A549 treated with dexamethasone at 1 μM for 4 hours (cell line): ENCODE measurements at places on chromosomes 11 and 22. TPM values are rescaled to one million over a fixed set of nuclear protein-coding genes. Genes with fewer than 3 reads are reported as not detected.

The SELENOO gene
- total RNA-seq: 11.4 to 19.2 TPM (median 17.8 TPM) in 5 replicates

The DCPS gene
- 18.5 to 20.7 TPM (median 19.2 TPM) in 5 replicates for total RNA-seq

The PKP3 gene
- 26.9 to 37.1 TPM (median 35.4 TPM) in 5 replicates for total RNA-seq

The MMP1 gene
- total RNA-seq: 0.50 to 1.3 TPM (median 0.93 TPM) in 5 replicates

The MS4A15 gene
- not detected in 5 replicates for total RNA-seq

The JRKL gene
- total RNA-seq: 5.0 to 6.8 TPM (median 6.3 TPM) in 5 replicates

The OR8A1 gene
- total RNA-seq: not detected in 5 replicates

The SBF2 gene
- total RNA-seq: 11.6 to 15.8 TPM (median 12.6 TPM) in 5 replicates

The CBX6 gene
- total RNA-seq: 21.0 to 32.5 TPM (median 30.6 TPM) in 5 replicates

The IGSF22 gene
- not detected in 5 replicates for total RNA-seq

The IGSF9B gene
- total RNA-seq: 1.7 to 3.7 TPM (median 3.2 TPM) in 5 replicates

The MS4A6E gene
- not detected in 5 replicates for total RNA-seq

The F2 gene
- total RNA-seq: 2.0 to 2.9 TPM (median 2.1 TPM) in 5 replicates

The NPAS4 gene
- total RNA-seq: 0.03 TPM in 1 of 5 replicates, not detected in the others

The RFPL1 gene
- not detected in 5 replicates for total RNA-seq

The RFPL2 gene
- total RNA-seq: 0.11 to 0.24 TPM (median 0.15 TPM) in 5 replicates

The ADM gene
- total RNA-seq: 89.2 to 149 TPM (median 102 TPM) in 5 replicates

The BLID gene
- not detected in 5 replicates for total RNA-seq

The PRG3 gene
- total RNA-seq: not detected in 5 replicates

The CCDC90B gene
- total RNA-seq: 62.3 to 66.5 TPM (median 62.6 TPM) in 5 replicates

The VWCE gene
- 0.28 to 0.90 TPM (median 0.54 TPM) in 5 replicates for total RNA-seq

The TRIM44 gene
- total RNA-seq: 14.3 to 29.3 TPM (median 26.5 TPM) in 5 replicates

The CECR2 gene
- 0.06 to 0.13 TPM (median 0.09 TPM) in 5 replicates for total RNA-seq

The NXPE4 gene
- not detected in 5 replicates for total RNA-seq

The OR5P2 gene
- total RNA-seq: not detected in 5 replicates

The OR5A2 gene
- not detected in 5 replicates for total RNA-seq

The RCOR2 gene
- total RNA-seq: 0.91 to 1.1 TPM (median 1.0 TPM) in 5 replicates

The APLNR gene
- total RNA-seq: 0.04 TPM in 1 of 5 replicates, not detected in the others

The MRE11 gene
- total RNA-seq: 14.3 to 18.4 TPM (median 17.9 TPM) in 5 replicates

The SCGB2A2 gene
- total RNA-seq: not detected in 5 replicates

The GRIK4 gene
- 0.02 to 0.06 TPM (median 0.03 TPM) in 4 of 5 replicates, not detected in the other for total RNA-seq

The TSPAN32 gene
- total RNA-seq: not detected in 5 replicates

The TRIM6 gene
- total RNA-seq: 6.7 to 8.4 TPM (median 7.5 TPM) in 5 replicates

The ZBTB16 gene
- total RNA-seq: 0.76 to 1.6 TPM (median 1.3 TPM) in 5 replicates

The OR5AL1 gene
- not detected in 5 replicates for total RNA-seq

The KIRREL3 gene
- total RNA-seq: 9.2 to 11.0 TPM (median 10.4 TPM) in 5 replicates

The ASPHD2 gene
- 1.5 to 2.0 TPM (median 1.7 TPM) in 5 replicates for total RNA-seq

The HTR3B gene
- not detected in 5 replicates for total RNA-seq

The MACROD1 gene
- 10.6 to 15.5 TPM (median 12.9 TPM) in 5 replicates for total RNA-seq

The RASD2 gene
- total RNA-seq: 0.61 to 0.92 TPM (median 0.80 TPM) in 5 replicates

The TSPAN18 gene
- total RNA-seq: 3.1 to 5.1 TPM (median 4.8 TPM) in 5 replicates

The SDF2L1 gene
- 34.8 to 45.7 TPM (median 38.7 TPM) in 5 replicates for total RNA-seq
